Foreskin fibroblast (primary cell): ENCODE measurements at places on chromosomes 6 and 20.

- DNase-seq, result no peak
These were observed 154.9 kb upstream of the MLN start for GRCh38 chr6:33958526-33959328.

DNA sequence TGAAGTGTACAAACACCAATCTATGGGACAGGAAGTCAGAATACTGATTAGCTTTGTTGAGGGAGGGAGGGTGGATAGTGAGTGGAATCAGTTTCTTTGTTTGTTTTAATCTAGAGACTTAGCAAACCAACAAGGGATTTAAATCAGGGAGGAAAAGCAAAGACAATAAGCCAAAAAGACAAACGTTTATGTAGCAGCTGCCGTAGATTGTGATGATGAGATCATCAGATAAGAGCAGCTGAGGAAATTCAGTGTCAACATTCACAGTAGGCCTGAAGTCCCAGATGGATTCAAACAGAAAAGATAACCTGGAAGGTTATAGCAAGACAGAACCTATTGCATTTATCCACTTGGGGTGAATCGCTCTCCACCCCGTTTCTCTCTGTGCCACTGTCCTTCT, 104.9 kb upstream of the SYNDIG1 start:
- DNase-seq, result no peak

- no peak for DNase-seq
These were observed 6.8 kb downstream of the BCAS1 start for GRCh38 chr20:54063580-54063979.

DNA sequence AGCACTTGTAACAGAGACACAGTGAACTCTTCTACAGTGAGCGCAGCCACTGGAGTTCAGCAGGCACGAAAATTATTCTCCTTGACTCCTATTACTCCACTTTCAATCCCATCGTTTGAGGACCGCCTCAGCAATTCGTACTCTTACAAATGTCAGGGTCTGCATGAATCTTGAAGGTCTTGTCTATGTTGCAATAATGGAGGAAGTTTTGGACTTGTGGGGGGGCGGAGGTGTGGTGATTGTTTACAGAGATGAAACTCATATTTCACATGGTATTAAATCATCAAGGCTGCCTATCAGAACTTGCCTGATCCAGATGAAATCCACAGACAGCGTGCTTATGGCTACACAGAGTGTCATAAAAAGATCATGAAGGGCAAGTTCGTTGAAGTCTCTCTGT, 42.0 kb downstream of the SLC2A12 start:
- DNase-seq, result no peak

- DNase-seq, result no peak
These were observed 8.1 kb upstream of the C20orf144 start for GRCh38 chr20:33653900-33654596.

DNA sequence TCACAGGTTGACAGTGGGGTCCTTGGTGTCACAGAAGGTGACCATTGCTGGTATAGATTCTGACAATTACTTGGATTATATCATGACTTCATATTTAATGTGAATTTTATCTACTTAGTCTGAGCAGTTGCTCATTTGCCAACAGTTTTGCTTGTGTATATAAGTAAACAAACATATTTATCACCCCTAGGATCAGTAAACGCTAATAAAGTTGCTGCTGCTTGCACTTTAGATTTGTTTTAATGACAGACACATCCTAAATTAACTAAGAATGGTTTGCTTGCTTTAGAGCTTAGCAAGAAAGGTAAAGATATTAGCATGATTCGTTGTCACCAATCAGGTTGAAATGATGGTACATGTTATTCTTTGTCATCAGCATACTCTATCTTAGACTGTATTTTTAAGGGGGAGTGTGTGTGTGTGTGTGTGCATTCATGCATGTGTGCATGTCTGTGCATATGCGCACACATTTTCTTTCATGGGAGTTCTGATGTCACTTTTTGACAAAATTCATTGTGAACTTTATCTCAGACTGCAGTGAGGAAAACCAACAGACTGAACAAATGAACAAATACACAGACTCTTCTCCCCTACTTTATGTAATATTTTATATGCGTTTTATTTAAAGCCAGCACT, 782.6 kb upstream of the FLRT3 start:
- DNase-seq, result no peak

DNA sequence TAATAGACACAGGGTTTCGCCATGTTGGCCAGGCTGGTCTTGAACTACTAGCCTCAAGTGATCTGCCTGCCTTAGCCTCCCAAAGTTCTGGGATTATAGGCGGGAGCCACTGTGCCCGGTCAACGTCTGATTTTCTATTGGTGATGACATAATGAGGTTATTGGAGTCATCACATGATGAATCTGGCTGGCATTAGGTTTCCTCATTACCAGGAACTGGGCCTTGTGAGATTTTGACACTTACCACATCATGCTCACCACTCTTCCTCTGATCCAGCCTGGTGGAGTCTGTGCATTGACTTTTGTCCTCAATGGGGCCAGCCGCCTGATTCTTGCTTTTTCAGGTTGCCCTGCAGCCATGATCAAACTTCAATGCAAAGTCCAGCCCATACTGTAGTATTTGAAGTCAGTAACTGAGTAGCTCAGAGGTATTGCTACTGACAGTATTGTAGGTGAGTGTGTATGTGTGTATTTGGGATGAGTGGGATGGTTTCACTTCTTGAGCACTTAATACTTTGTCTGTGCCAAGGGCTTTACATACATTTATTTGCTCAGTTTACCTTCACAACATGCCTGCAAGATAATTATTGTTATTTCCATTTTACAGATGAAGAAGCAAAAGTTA, 16.0 kb downstream of the ANKS1A start:
- DNase-seq, result no peak

DNA sequence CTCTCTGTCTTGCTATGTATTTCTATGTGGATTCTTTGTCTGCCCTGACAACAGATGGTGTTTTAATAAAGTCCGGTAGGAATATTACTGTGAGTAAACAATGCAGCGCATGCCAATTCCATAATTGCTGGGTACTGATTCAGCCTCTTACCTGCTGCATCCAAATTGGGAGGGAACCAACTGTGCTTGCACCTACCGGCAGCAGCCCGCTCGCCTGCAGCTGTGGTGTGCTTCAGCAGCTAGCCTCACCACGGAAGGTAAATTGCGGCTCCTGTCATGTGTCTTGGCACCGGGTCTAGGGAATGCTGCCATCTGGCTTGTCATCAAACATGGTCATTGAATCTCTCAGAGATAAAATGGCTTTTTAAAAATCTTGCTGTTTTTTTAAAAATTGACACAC, 704.8 kb upstream of the SLC35B3 start:
- DNase-seq, result no peak

- no peak for DNase-seq
These were observed 158.4 kb downstream of the UST start for GRCh38 chr6:148904896-148905870.

GRCh38 chr20:48526936-48527335, 300.9 kb downstream of the PREX1 start:
- DNase-seq, result no peak

DNA sequence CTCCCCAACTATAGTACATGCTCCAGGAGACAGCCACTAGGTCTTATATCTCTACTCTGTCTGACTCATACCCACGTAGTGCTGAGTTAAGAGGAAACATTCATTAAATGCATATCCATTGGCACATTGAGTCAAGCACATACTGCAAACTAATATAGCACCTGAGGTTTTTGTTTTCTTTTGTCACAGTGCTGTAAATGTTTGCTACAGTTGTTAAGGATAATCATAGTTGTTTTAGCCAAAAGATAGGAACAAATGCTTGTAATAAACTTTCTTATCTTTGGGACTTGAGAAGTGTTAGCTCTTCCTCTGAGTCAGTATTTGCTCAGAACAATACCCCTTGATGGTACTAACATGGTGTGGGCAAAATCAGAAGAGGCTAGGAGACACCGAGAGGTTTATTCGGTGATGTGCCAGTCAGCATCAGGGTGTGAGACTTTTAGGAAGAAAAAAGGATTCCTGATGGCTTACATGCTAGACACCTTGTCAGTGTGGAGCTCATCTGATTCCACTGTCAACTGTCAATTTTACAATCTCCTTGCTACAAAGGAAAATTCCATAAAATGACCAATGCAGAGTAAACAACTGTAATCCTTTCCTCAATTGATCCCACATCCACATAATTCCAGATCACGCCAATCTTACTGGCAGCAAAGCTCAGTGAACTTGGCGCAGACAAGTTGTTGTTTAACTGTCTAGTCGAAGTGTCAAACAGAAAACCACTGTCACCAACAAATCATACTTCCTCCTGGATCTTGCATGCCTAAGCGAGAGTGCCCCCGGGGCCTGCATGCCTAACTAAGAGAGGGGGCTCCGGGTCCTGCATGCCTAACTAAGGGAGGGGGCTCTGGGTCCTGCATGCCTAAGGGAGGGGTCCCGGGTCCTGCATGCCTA, 36.1 kb downstream of the ELOVL2 start:
- DNase-seq, result peak; percentile 36

DNA sequence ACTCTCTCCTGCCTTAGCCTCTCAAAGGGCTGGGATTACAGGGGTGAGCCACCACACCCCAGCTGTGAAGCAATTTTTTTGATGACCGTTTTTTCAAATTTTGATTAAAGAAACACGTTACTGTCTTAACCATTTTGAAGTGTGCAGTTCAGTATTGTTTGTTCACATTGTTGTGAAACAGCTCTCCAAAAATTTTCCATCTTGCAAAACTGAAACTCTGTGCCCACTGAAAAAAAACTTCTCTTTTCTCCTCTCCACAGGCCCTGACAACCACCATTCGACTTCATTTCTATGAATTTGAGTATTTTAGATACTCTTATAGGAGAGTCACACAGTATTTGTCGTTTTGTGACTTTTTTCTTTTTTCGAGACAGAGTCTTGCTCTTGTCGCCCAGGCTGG, 53.9 kb downstream of the ECT2L start:
- DNase-seq, result no peak

DNA sequence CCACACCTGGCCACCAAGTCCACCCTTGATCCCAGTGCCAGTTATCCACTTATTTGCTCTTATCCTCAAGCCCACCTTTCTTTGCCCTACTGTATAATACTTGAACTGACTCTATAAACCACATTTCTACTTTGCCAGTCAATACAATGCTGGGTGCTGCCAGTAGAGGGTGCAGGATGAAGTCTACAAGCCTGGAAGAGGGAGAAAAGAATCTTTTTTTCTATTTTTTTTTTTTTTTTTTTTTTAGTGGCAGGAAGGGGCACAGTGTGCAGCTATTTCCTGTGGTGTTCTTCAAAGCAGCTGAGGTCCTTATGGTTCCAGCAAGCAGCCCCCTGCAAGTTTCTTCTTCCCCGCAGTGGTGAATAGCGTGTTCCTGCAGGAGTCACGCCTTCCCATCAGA, 22.2 kb upstream of the GABRR1 start:
- no peak for DNase-seq

DNA sequence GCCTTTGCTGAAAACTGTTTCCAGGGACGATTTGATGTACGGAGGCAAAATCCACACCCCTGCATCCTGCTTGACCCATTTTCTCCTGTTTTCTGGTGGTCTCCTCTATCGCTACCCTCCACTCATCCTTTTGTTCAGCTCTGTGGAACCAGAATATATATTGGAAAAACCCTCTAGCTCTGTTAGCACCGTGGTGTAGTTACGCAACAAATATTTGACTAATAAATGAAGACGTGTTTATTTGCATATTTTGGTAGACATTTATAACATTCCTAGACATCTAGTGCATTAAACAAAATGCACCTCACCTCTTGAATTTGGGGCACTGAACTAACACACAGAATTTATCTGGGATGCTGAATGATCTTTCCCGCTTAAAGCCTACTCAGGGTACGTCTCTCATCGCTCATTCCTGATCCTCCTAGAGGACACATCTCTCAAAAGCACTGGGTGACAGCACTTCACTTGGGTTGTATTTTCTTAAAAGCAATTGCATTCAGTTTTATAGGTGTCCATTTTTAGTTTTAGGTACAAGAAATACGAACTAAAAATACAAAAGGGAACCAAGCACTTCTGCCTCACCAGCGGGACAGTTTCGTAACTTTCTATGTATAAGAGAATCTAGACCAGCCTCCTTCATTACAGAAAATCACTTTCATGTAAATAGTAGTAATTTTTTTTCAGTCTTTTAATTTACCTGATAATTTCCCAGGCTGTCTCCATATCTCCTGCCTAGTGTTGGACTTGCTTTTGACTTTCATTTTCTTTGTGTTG, 59.2 kb downstream of the SNRNP48 start:
- no peak for DNase-seq

GRCh38 chr6:16238963-16239797, 793 bp downstream of the GMPR start:
- peak; percentile 66 for DNase-seq

- peak; percentile 89 for DNase-seq
These were observed 111.3 kb downstream of the LY86 start for GRCh38 chr6:6699741-6700367.

DNA sequence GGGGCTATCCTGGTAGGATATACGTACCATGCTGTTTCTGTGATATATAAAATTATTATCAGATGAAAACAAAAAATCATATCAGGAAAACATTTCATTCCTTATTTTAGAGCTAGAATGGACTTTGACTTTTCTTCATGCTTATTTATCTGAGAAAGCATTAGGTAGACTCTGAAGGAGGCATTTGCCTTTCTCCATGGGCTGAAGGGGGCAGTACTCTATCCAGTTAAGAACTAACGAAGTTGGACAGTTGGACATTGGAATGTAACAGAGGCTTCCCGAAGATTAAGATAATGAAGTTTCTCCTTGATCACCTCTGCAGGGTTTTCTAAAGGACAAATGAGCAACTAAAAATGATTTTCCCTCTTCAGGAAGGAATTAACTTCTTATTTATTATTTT, 233.9 kb downstream of the SAMD5 start:
- DNase-seq, result no peak

- DNase-seq, result no peak
These were observed 69.9 kb downstream of the TOX2 start for GRCh38 chr20:43984587-43984986.
